ENCODE measurements at places on chromosomes 5 and 9.

GRCh38 chr5:93184041-93184440, 397.0 kb downstream of the NR2F1-AS1 start:
- DNase-seq, result no peak

DNA sequence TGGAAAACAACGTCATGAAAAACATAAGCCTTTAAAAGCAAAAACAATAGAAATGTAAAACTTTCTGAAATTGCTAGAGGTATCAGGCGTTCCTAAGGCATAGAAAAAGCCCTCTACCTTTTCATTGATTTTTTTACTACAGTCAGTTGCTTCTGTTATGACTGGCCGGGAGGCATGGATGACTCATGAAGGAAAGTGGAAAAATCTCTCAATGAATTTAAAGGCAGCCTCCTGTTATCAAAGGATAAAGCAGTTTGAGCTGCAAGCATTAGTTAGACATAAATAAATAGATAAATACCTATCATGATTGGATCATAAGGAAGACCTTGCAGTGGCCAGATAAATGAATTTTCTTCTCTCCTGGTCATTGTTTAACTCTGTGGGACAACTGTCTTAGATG, 281.6 kb downstream of the MAST4 start:
- no peak for DNase-seq

GRCh38 chr9:90834828-90835595, 33.4 kb downstream of the SYK start:
- DNase-seq, result no peak

DNA sequence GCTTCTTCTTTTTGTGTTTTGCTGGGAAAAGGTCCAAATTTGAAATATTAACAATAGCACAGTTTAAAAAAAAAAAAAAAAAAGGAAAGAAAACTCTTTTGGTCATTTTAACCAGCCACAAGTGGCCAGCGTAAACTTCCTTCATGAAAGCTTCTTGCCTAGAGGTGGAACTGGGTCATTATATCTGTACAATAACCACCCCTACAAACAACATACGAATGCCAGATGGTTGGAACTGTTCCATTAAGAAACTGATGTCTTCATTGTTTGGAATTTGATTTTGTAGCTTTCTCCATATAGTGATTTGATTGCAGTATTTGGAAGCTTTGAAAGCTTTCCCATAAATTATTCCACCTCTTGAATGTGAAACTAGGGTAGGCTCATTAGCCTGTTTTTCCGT, 18.3 kb upstream of the LPAR1 start:
- no peak for DNase-seq

GRCh38 chr9:7300484-7300883, 499.1 kb downstream of the DMAC1 start:
- DNase-seq, result no peak

GRCh38 chr9:103804077-103804735, 289.9 kb upstream of the SMC2 start:
- DNase-seq, result peak; percentile 40
